Sigmoid colon (tissue), 7 donors: ENCODE measurements at places on chromosomes 1 and 21. TPM values are rescaled to one million over a fixed set of nuclear protein-coding genes. Genes with fewer than 3 reads are reported as not detected.
A peak's percentile ranks its signal among the peaks of the same experiment; 100 is the strongest.

DNA sequence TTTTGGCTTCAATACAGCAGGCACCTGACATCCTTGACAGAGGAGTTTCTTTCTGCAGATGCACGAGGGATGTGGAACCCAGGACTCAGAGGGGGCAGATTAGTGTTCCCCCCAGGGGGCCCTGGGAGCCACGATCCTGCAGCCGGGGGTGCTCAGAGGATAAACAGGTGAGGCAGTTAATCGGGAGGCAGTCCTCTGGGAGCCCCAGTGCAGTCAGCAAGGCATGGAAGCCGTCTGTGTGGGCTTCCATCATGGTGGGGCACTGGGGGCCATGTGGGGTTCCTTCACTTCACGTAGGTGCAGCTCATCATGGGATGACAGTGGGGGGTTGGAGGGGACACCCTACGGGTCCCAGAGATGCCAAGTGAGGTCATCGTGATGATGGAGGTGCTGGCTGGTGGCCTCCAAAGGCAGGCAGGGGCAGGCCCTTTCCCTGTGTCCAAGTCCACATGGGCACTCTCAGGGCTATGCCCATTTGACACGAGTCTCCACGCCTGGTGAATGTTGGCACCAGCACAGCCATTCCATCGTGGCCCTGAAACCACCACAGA lies 59.3 kb upstream of the ABCG1 start:
- DNase-seq, result peak; percentile 39
- H3K4me3 ChIP-seq, result no peak overlapping the region
- H3K4me1 ChIP-seq, result no peaks in the 10 kb centered on the region
- H3K27me3 ChIP-seq, result no peaks in the 10 kb centered on the region

DNA sequence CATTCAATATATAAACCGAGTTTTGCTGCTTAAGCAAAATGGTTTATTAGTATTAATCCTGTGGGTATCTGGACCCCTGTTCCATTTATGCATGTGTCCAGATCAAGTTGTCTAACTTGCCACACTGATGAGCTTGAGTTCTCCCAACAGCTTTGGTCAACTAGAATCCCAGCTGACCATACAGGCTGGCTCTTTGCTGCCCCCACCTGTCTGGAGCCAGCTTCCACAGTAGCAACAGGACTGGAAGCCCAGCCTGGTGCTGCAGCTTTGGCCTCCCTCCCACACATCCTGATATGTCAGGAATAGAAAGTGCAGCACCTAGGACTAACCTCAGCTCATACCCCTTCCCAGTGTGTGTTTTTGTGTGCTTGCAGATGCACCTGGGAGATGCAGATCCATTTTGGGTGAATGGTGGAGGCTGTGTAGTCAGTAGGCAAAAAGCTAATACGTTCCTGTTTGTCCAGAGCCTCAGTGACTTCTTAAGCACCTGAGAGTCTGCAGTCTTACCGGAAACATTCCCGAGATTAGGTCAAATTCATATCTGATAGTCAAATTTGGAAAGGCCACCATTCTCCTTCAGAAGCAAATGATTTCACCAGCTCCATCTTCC lies 40.9 kb upstream of the BEND5 start:
- no peaks in the 10 kb centered on the region for H3K27me3 ChIP-seq
- no peak overlapping the region for H3K4me3 ChIP-seq
- no peaks in the 10 kb centered on the region for H3K36me3 ChIP-seq
- no peaks in the 10 kb centered on the region for H3K4me1 ChIP-seq

- no peaks in the 10 kb centered on the region for H3K36me3 ChIP-seq
- DNase-seq, result peak; percentile 72
- peaks cover 64% of the 10 kb centered on the region for H3K4me1 ChIP-seq
- H3K4me3 ChIP-seq, result no peak overlapping the region
Measured at GRCh38 chr1:117826540-117827078, 102.8 kb downstream of the GDAP2 start.

- no peak overlapping the region for H3K4me3 ChIP-seq
- DNase-seq, result peak; percentile 86
Measured at GRCh38 chr1:11838349-11839272, 9.0 kb downstream of the NPPA start.

NMNAT2 gene
- total RNA-seq, result 3.6 TPM

DNA sequence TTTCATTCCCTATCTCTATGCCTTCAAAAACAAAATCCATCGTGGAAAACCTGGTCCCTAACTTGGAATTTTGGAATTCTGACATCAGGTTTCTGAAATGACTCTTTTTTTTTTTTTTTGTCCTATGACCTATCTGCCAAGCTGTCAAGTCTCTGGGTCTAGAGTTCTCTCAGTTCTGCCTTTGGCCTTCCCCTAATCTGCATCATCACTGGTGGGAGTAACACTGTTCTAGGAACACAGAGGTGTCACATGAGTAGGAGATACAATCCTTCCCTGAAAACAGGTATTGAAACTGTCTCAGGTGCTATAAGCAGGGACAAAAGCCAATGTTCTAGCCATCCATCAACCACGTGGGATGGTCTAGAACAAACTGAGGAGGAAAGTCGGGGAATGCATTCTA lies 142.0 kb upstream of the ATP1B1 start:
- no peak overlapping the region for H3K4me3 ChIP-seq
- no peaks in the 10 kb centered on the region for H3K27me3 ChIP-seq
- H3K36me3 ChIP-seq, result no peaks in the 10 kb centered on the region
- no peak overlapping the region for H3K27ac ChIP-seq
- no peaks in the 10 kb centered on the region for H3K4me1 ChIP-seq

GRCh38 chr1:158146739-158147138 lies 34.0 kb upstream of the CD1D start:
- peak overlapping the region; percentile 50 for H3K27ac ChIP-seq
- no peaks in the 10 kb centered on the region for H3K4me1 ChIP-seq
- no peak overlapping the region for H3K4me3 ChIP-seq
- no peaks in the 10 kb centered on the region for H3K36me3 ChIP-seq
- DNase-seq, result no peak

- no peak overlapping the region for H3K27ac ChIP-seq
- H3K4me3 ChIP-seq, result no peak overlapping the region
- no peaks in the 10 kb centered on the region for H3K27me3 ChIP-seq
- no peaks in the 10 kb centered on the region for H3K4me1 ChIP-seq
Measured at GRCh38 chr1:229769006-229769405, 143.0 kb downstream of the URB2 start.

DNA sequence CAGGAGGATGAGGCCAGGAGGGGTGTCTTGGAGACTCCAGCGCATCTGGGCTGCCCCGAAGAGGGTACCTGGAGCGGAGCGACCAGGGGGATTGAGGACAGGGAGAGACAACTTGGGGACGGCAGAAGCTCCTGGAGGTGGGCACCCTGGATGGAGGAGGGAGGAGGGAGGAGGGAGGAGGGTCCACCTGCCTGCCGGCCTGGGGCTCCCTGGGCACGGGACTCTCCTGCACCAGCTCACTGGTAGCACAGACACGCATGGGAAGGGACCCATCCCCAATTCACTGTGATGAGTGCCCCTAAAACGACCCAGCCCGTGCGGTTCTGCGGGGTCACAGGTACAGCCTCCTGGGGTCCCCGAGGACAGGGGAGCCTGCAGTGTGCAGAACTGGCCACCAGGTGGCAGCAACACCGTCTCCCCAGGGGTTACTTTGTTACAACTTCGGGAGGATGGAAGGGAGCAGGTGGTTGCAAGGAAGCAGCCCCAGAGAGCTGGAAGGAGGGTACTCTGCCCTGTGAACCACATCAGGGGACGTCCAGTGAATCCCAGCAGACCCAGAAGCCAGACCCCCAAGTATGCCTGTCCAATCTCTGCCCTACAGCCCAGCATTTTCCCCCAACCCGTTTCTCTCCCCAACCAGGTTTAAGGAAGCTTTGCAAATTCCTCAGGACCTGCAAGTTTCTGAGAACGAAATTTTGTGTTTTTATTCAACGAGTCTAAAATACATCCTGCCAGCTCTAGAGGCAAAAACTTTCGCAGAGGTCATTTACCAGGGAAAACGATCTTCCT lies 482.4 kb downstream of the NPHP4 start:
- no peak for DNase-seq
- no peak overlapping the region for H3K4me3 ChIP-seq
- peaks cover 50% of the 10 kb centered on the region for H3K27me3 ChIP-seq
- H3K27ac ChIP-seq, result no peak overlapping the region
- H3K4me1 ChIP-seq, result no peaks in the 10 kb centered on the region

- H3K27me3 ChIP-seq, result no peaks in the 10 kb centered on the region
- H3K27ac ChIP-seq, result no peak overlapping the region
- H3K4me3 ChIP-seq, result no peak overlapping the region
- H3K36me3 ChIP-seq, result no peaks in the 10 kb centered on the region
Measured at GRCh38 chr1:180594723-180595122, 36.0 kb downstream of the OVAAL start.

DNA sequence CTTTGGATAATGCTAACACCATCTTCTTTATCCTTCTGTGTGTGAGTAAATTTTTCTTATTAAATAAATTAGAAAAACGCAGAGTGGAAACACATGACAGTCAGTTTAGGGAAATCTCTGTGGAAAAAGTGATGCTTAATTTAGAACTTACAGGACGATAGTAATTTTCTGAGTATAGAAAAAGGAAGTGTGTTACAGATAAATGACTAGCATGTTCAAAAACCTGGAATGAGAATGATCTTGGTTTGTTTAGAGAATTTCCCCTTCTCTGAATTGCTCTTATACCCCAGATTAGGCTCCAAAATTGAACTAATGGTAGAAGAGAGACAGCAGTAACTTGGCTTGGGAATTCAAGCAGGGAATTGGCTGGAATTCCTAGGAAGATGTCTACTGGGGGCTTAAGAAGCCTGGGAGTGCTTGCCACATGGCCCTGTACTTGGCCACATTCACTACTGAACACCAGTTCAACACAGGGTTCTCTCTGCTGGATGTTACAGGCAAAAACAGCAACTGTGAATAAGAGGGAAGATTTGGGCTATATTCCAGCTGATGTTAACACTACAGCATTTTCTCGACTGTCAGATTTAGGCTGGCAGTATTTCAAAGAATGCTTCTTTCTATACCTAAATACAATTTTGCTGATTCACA lies 1004.2 kb downstream of the TTLL7 start:
- H3K4me1 ChIP-seq, result peaks cover 5% of the 10 kb centered on the region
- no peak for DNase-seq
- no peaks in the 10 kb centered on the region for H3K27me3 ChIP-seq
- H3K36me3 ChIP-seq, result no peaks in the 10 kb centered on the region

CCDC18 gene
- 2.5 TPM for total RNA-seq

XKR8 gene
- 5.4 TPM for total RNA-seq

DNA sequence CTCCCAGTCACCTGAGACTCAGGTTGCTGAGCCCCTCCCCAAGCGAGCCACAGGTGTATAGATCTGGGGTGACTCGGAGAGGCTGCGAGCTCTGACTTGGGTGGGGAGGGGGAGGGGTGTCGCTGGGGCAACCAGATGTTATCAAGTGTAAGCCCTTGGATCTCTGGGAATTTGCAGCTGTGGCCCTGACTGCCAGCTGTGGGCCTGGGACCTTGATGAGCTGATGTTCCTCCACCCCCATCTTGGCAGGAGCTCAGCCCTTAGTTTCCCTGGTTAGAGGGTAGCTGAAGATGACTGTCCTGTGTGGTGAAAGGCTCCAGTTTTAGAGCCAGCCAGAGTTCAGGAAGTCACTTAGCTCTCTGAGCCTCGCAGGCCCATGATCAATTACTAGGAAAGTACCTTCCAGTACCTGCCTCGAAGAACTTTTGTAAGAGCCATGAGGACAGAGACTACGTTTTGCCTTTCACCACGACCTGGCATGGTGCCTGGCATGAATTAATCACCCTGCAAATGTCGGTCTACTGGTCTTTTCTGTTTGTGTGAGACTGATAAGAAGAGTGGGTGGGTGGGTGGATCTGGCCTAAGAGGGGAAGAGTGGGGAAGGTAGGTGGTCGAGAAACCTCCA lies 55.8 kb downstream of the YARS1 start:
- no peaks in the 10 kb centered on the region for H3K36me3 ChIP-seq
- no peaks in the 10 kb centered on the region for H3K27me3 ChIP-seq
- peak overlapping the region; percentile 31 for H3K27ac ChIP-seq
- H3K4me1 ChIP-seq, result peaks cover 40% of the 10 kb centered on the region
- no peak overlapping the region for H3K4me3 ChIP-seq
- DNase-seq, result no peak

SLAMF8 gene
- 4.8 TPM for total RNA-seq

DNA sequence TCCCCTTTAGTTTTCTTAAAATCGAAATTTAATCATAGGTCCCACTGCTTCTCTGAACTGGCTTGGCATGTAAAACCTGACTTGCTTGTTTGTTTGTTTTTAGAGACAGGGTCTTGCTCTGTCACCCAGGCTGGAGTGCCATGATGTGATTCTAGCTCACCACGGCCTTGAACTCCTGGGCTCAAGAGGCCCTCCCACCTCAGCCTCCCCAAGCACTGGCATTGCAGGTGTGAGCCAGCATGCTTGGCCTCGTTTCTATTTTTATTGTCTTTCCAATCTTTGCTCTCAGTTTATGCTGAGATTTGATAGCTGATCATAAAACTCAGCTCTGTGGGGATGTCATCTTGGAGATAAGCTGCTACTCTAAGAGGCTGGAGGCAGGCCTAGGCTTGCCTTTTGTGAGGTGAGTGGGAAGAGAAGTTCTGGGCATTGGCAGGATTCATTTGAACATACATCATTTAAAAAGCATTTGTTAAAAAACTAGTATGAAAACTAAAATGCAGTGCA lies 51.5 kb upstream of the GCLM start:
- no peak overlapping the region for H3K4me3 ChIP-seq
- H3K27ac ChIP-seq, result no peak overlapping the region
- H3K4me1 ChIP-seq, result no peaks in the 10 kb centered on the region
- no peaks in the 10 kb centered on the region for H3K36me3 ChIP-seq
- no peaks in the 10 kb centered on the region for H3K27me3 ChIP-seq

- peaks cover 3% of the 10 kb centered on the region for H3K4me1 ChIP-seq
- H3K4me3 ChIP-seq, result no peak overlapping the region
- peaks cover 7% of the 10 kb centered on the region for H3K27me3 ChIP-seq
Measured at GRCh38 chr1:115476616-115477015, 138.6 kb upstream of the NGF start.

GRCh38 chr1:69765951-69766350 lies 198.2 kb downstream of the LRRC7 start:
- H3K4me3 ChIP-seq, result no peak overlapping the region
- H3K27me3 ChIP-seq, result no peaks in the 10 kb centered on the region
- no peaks in the 10 kb centered on the region for H3K4me1 ChIP-seq
- H3K27ac ChIP-seq, result no peak overlapping the region
- H3K36me3 ChIP-seq, result no peaks in the 10 kb centered on the region

DNA sequence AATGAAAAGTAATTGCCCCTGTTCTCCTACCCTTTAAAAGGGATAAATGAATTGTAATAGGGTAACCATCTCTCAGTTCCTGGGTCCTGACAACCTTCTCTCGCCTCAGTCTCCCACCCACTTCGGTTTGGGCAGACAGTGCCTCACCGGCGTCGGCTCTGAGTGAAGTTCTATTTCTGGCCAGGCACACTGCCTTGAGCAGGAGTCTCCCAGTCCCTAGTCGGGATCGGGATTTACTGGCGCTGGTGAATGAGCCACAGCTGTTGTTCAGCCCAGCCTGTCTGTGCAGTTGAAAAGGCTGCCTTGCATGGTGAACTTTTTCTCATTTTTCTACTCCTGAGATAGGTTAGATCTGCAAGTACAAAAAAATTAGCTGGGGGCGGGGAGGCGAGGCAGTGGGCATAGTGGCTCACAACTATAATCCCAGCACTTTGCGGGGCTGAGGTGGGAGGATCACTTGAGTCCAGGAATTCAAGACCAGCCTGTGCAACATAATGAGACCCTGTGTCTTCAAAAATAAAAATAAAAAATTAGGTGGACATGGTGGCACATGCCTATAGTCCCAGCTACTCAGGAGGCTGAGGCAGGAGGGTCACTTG lies 7.4 kb downstream of the PLEKHM2 start:
- H3K4me3 ChIP-seq, result no peak overlapping the region
- H3K27ac ChIP-seq, result peak overlapping the region; percentile 4
- H3K27me3 ChIP-seq, result no peaks in the 10 kb centered on the region
- H3K4me1 ChIP-seq, result peaks cover 14% of the 10 kb centered on the region
- no peak for DNase-seq
- peaks cover 3% of the 10 kb centered on the region for H3K36me3 ChIP-seq
